A549 (cell line): ENCODE measurements at places on chromosomes 12 and 14.

- peak; percentile 3 for DNase-seq
Measured at GRCh38 chr14:70416338-70416724, 559 bp downstream of the SYNJ2BP start.

DNA sequence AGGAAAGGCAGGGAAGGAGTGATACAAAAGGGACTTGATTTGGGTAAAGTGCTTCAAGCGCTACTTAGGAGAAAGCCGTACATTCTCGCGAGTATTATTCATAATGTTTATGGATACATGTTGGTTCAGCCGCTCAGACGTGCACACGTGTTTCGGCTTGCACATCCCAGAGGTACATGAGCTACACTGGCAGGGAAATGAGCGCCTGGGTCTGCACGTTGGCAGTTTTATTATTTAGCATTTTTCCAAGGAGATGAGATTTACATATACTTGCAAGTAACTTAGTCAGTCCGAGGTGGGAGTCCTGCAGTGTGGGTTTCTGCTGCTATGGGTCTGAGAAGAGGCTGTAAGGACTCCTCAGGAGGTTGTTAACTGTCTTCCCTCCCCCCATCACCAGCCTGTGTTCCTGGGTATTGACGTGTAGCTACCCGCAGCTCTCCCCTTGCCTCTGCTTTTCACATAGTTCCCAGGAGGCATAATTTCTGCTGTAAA, 1.5 kb downstream of the PRKCH start:
- DNase-seq: peak; percentile 16

GRCh38 chr12:54005853-54006558, 2.8 kb upstream of the HOXC8 start:
- peak; percentile 86 for DNase-seq

DNA sequence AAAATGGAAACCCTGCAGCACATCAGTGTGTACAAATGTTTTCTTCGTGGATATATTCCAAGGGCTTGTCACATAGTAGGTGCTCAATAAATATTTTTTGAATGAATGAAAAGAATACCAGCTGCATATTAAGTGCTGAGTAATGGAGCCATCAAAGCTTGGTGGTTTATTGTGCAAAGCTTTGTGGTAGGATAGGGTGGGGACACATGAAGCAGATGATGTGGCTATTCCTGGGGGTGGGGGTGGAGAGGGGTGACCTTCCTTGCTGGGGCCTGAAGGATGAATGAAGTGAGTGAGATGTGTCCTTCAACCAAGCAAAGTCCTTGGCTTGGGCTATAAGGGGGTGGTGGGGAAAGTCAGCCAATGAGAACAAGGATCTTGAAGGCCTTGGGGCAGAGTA, 4.3 kb upstream of the KRT81 start:
- DNase-seq: no peak

- DNase-seq: no peak
Measured at GRCh38 chr12:22635812-22636211, 10.8 kb downstream of the ETNK1 start.

DNA sequence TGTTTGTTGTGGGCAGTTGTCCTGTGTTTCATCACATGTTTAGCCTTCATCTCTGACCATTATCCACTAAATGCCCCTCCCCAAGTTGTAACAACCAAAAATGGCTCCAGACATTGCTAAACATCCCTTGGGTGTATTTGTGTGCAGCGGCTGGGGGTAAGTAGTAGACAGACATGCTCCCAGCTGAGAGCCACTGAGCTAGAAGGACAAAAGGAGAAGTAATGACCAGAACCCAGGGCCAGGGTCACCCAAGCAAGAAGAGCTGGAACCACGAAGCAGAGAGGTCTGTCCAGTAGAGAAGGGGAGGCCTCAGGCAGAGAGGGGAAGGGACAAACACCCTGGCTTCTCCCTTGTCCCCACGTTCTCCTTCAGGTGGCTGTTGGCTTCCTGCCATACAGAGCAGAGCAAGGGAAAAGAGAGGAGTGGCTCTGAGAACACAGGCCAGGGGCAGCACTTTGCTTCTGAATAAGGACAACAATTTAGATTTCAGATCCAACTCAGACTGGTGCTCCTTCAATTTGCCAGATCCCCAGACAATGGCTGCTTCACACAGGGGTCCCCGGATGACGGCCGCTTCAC, 55.2 kb downstream of the NDUFA12 start:
- DNase-seq: no peak
